ENCODE measurements at places on chromosomes 6 and 20.

DNA sequence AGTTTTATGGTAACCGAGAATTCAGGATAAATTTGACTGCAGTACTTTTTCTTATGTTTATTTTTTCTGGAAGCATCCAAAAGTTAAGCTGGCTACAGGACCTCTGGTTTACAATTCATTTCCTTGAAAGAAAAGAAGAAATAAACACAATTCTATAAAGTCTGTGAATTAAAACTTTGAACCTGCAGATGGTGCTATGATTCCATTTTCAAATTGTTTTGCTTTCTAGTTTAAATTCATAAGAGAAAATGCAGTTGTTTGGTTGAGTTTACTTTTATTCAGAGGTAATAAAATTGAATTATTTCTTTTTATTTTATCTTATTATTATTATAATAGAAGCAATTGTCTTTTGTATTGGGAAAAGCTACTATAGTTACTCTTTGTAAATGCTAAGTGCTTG, 1.8 kb upstream of the VIP start:
- no peak for DNase-seq

- no peak for DNase-seq
These were observed 318.7 kb downstream of the RFPL4B start for GRCh38 chr6:112665815-112666214.

- no peak for DNase-seq
These were observed 235.9 kb upstream of the SUPT3H start for GRCh38 chr6:45613656-45614055.

GRCh38 chr6:100518588-100518987, 53.9 kb upstream of the SIM1 start:
- DNase-seq, result no peak

- DNase-seq, result no peak
These were observed 8.6 kb downstream of the SRC start for GRCh38 chr20:37354210-37355195.

- no peak for DNase-seq
These were observed 6.7 kb downstream of the POU3F2 start for GRCh38 chr6:98840996-98841513.

- DNase-seq, result no peak
These were observed 913.0 kb downstream of the C6orf118 start for GRCh38 chr6:164396071-164397047.

DNA sequence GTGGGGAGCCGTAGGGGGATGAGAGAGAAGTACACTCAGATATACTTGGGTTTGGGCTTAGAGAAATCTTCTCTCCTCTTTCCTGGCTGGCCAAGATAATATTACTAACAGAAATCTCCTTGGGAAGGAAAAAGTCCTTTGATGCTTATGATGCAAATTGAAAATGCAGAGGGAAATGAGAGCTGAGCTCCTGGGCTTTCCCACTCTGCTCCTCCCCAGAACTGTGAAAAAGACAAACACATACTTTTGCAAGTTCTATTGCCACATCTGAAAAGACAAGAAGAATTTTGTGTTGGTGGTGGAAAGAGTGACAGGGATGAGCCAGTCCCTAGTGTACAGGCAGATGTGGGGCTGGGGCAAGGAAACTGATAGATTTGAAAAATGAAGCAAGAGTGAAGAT, 185.9 kb downstream of the ANKRD60 start:
- DNase-seq, result no peak

DNA sequence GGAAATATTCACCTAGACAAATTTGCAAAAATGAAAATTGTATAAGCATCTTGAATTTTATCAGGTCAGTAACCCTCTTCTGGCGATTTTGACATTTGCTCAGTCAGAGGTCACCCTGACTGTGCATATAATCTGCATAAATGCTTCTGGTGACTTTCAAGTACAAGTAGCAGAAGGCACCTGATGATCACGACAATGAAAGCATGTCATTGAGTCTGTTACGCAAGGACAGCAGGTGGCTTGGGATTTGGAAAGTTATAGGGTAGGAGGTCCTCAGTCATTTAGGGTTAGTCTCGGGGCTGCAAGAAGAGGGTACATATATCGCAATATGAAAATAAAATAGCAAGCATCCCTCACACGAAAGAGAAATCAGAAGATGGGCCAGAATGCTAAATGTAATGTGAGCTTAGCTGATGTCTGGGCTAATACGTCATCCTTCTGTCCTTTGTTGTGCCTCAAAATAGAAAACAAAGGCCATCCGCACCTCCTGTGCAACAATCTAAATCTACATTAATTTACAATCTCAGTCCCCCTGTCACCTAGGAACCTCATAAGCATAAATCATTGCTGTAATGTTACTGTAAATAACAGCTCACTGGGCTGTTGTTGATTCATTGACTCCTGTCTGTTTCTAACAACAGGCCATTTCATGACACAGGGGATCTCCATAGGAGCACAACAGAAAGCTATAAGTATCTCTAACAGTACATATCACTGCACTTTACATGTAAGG, 155.2 kb upstream of the RSPO3 start:
- DNase-seq, result no peak

DNA sequence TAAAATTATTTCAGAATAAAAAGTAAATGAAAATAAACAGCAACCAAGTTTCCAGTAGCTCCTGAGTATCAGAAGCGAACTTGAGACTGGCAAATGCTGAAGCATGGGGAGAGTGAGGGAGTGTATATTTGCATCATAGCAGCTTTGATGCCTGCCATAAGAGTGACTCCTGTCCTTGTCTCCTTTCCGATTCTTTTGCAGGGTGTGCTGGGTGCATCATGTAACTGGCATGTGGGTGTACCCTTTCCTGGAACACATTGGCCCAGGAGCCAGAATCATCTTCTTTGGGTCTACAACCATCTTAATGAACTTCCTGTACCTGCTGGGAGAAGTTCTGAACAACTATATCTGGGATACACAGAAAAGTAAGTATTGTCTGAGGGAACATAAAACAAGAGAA, 117.4 kb downstream of the ADAT2 start:
- no peak for DNase-seq

DNA sequence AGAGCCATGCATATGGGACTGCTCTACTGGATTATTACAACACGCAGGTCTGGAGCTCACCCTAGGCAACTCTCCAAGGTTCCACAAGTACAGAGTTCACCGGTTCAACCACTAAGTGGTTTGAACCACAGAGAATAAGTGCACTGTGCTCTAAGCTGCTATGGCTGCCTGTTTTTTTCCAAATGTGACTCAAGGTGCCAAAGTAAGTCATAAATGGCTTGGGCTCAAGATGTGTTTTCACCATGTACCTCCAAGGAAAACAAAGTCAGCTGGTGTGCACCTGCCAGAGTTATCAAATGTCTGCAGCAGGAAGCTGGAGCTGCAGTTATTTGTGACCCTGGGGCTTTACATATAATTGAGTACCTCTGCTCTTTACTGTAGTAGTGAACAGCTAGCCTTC, 76.7 kb downstream of the PREP start:
- DNase-seq, result no peak

- DNase-seq, result no peak
These were observed 15.9 kb upstream of the GDAP1L1 start for GRCh38 chr20:44231193-44231592.

Data from stimulated activated CD4-positive, alpha-beta T cell treated with anti-CD3 and anti-CD28 coated beads, Interleukin-1b, Interleukin-23, amount 100 ng/mL, for 4 hours (primary cell).